NCI-H1105 treated with DMSO at 0.1 percent for 48 hours (cell line): ENCODE measurements at places on chromosomes 1 and 21.

DNA sequence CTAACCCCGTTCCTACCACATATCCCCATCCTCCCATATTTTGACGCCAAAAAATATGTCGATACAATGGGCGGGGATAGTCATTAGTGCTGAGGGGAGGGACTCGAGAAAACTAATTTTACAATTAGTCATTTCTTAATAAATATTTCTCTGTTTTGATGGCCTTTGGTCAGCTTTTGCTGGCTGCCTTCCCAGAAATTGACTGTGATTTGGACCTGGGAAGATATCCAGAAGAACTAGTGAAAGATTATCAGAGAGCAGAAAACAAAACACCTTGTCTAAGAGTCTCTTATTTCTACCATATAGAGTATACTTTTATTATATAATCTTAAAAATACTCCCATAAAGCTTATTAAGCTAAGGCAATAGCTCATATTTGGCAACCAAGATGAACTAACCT lies 247.6 kb downstream of the MRPL39 start:
- DNase-seq: no peak

DNA sequence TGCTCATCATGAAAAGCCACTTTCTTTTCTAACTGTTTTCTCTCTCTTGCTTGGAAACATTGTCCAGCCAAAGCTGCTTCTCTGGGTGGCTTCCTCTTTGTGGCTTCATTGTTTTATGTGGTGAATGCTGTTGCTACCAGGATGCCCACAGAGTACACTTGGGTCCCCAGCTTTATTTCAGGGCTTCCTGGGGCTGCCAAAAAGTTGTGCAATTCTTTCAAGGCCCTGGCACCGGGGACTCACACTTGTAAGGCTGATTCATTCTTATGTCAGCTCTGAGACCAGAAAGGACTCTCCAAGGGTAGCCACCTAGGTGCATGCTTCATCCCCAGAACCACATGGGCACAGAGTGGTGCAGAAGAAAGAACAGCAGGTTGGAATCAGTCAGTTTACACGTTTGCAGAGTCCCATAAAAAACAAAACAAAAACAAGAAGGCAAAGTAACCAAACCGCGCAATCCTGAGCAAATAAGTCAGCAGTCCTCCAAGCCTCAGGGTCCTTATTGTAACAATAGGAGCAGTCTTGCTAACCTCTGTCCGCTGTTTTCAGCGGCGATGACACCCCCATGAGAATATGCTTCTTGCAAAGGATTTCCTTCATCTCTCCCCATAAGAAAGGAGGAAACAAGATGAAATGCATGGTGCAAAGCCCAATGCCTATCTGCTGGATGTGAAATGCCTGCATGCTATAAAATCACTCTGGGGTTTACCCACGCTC lies 89.9 kb upstream of the SSX2IP start:
- DNase-seq: no peak

GRCh38 chr1:36109041-36109679 lies 15.9 kb downstream of the COL8A2 start:
- DNase-seq: no peak

GRCh38 chr1:163528710-163529348 lies 207.1 kb downstream of the NUF2 start:
- DNase-seq: no peak

DNA sequence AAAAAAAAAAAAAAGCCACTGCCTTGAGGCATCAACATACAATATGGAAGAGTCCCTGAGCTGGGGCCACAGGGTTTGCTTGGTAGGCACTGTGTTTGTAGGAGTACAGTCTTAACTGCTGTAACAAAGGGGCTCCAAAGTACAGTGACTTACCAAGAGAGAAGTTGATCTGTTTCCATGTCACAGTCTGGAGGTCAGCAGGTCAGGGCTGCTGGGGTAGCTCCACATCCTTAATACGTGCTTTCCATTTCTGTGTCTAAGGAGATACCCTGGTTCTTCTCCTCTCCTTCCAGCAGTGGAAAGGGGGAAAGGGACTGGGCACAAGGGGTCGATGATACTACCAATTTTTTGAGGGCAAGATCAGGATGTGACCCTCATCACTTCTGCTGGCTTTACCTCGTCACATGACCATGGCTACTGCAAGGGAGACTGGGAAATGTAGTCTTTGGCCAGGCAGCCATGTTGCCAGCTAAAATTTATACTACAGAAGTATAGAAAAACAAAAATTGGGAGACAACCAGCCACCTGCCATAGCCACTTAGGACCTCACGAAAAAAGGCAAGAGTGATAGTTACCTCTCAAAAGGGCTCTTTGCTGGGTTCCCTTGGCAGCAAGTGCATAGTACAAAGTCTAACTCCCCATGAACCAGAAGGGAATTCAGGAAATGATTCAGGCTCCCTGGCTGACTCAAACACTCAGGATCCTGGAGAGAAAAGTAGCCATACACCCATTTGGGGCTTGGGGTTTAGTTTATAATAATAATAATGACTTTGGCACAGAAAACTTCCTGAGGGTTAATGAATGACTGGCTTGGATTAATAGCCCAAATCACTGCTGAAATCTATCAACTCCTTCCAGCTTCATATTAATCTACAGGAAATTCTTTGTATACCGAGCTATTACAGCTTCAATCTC lies 52.7 kb upstream of the ATP5PO start:
- peak; percentile 22 for DNase-seq

DNA sequence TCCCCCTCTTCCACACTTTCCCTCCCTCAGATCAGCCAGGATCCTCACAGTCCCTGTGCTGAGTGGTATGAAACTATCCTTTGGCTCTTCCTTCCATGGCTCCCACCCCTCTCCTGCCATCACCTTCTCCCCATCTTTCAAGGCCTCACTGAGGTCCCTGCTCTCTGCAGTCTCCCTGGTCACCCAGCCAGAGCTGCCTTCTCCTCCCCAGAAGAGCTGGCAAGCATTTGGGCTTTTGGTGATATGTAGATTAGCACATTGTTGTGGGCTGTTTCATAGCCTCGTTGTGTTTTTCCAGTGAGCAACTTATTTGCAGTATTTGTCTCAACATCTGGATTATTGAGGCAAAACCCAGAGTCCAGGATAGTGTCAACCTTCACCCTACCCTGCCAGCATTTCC lies 2.2 kb downstream of the CSF1 start:
- no peak for DNase-seq

GRCh38 chr1:201575912-201576311 lies 37.0 kb downstream of the NAV1 start:
- DNase-seq: no peak

- no peak for DNase-seq
Measured at GRCh38 chr21:21612466-21612865, 614.3 kb downstream of the NCAM2 start.

GRCh38 chr1:17653276-17653675 lies 101.9 kb upstream of the ACTL8 start:
- no peak for DNase-seq

DNA sequence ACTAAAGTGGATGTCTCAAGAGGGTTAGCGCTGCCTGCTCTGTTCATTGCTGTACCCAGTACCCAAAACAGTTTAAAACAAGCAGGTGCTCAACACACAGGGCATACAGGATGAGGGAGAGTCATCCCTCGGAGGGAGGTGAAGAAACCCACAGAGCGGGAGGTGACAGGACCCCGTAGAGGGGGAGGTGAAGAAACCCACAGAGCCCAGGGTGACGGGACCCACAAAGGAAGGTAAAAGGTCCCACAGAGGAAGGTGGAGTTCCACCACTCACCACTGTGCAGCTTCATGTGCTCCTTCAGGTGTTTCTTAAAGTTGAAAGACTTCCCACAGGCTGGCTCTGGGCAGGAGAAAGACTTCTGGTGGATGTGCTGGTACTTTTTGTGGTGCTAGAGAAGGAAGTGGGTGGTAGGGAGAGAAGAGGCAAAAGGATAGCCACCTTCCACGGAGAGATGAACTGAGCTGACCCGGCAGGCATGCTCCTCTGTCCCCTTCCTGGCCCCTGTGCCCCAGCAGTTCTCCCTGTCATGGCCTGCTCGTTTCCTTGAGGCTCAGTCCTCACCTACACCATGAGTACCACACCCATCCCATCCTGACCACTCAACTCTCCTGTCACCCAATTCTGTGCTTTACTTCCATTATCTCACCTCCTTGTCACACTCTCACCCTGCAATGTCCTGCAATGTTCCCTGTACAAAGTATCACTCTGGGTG lies 5.1 kb downstream of the ZNF692 start:
- DNase-seq: no peak

DNA sequence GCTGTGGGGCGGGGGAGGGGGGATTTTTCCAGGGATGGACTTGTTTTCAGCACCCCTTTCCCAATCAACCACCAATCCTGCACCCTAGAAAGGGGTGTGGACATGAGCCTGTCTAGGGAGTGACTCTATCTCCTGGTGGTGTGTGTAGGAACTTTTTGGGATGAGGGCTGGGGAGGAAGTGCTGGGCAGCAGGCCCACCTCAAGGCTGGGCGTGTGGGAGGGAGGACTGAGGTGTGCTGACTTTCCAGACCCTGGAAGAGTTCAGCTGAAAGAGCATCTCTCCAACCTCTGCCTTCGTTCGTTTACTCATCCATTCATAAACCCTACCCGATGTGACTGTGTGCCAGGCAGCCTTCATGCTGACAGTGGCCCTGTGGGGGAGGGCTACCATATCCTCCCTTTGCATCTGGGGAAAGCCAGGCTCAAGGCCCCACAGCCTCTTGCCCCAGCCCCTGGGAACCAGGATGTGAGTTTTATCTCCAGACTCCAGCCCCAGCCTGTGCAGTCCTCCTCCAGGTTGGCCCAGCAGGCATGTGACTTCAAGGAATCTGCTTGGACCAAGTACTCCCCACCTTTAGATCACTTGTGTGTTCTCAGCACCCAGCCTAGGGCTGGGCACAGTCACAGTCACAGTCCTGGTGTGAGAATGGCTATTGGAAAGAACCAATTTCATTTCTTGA lies 6.7 kb downstream of the KNCN start:
- no peak for DNase-seq
